Karpas-422 (cell line): ENCODE measurements at places on chromosomes 2 and 18.
A peak's percentile ranks its signal among the peaks of the same experiment; 100 is the strongest.

- DNase-seq = peak; percentile 68
Observed at GRCh38 chr18:25518716-25519053, 166.7 kb upstream of the ZNF521 start.

DNA sequence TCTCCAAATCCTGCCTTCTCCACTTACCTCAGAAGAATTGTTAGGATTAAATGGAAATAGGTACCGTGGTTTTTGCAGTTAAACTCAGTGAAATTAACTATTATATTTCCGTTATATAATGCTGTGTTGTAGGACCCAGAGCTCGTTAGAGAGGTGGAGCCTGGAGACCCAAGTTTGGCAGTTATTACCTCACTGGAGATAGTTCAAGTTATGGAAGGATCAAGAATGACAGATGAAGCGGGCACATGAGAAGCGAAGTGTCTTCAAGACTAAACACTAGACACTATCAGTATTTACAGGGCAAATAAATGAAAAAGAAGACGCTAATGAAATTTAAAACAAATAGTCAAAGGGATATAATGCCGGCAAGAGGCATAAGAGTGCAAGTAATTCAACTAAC, 866 bp downstream of the CWC22 start:
- DNase-seq = peak; percentile 46

DNA sequence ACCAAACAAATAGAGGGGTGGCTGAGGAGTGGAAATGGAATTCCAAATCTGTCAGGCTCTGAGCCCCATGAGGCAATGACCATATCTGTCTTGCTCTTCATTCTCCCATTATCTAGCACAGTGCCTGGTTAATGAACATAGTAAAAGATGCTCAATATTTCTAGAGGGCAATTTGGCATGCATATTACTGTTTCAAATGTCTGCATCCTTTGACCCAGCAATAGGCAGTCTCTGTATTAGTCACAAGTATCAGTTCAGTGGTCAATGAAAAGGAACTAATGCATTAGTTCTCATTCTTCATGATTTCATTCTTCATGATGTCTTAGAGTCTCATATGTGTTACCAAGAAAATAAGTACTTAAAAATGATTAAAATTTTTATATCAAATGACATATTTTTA, 28.4 kb upstream of the MALL start:
- no peak for DNase-seq

GRCh38 chr2:11102956-11103860, 52.1 kb upstream of the SLC66A3 start:
- DNase-seq = no peak

- DNase-seq = peak; percentile 83
Observed at GRCh38 chr2:163610817-163611556, 124.8 kb downstream of the FIGN start.

DNA sequence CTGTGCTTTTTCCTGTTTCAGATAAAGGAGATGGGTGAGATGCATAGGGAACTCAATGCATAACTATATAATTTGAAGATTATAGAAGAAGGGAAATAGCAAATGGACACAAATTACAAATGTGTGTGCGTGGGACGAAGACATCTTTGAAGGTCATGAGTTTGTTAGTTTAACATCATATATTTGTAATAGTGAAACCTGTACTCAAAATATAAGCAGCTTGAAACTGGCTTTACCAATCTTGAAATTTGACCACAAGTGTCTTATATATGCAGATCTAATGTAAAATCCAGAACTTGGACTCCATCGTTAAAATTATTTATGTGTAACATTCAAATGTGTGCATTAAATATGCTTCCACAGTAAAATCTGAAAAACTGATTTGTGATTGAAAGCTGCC, 16.4 kb upstream of the MSH2 start:
- no peak for DNase-seq

DNA sequence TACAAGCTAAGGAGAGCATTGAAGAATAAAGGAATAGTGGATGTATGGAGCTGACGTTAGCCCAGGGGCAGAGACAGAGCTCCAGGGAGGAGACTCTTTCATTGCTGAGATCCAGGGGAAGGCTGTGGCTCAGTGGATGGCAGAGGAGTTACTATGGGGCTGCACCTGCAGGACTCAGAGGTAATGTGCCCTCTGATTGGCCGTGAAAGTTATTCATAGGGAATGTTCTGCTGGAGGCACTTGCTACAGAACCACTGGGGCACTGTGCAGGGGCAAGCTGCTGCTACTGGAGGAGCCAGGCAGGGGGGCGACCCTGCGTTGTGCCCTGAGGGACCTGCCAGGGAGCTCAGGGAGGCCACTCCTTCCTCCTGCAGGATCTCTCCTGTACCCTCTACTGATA, 199.2 kb downstream of the PTPRM start:
- DNase-seq = no peak

DNA sequence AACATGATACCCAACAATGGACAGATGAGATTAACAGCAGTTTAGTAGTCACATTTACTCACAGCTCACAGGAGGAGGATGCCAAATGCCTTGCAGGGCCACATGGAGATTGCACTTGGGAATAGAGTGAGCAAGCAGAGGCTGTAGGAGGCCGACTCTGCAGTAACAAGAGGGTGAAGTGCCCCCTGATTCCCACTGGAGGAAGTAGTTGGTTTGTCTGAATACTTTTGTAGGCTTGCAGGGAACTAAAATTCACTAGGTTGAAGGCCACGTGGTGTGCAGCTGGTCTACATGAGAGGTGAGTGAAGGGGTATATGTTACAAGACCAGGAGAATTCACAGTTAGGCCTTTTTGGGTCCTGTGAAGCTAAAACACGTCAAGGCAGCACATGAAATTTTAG, 419.3 kb upstream of the TNP1 start:
- DNase-seq = no peak

- DNase-seq = no peak
Observed at GRCh38 chr2:178716394-178716793, 90.8 kb downstream of the TTN start.

DNA sequence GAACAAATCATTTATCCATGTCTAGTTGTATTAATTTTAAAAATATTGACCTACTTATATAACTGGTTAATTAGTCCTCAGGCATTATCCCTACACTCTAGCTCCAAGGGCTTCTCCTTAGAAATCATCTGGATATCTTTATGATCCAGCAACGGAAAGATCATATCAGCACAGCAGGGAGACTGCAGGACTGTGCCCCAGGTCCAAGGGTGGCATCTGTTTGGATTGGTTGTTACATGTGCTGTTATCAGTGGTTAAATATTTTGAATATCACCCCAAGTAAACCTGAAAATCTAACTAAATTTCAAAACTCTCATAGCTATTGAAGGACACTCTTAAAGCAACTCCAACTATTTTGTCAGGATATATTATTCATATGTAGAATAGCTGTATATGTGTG, 556.2 kb upstream of the ZEB2 start:
- no peak for DNase-seq

GRCh38 chr2:190094316-190094871, 31.9 kb upstream of the MSTN start:
- DNase-seq = no peak

GRCh38 chr18:41992703-41993102, 37.7 kb downstream of the PIK3C3 start:
- no peak for DNase-seq

DNA sequence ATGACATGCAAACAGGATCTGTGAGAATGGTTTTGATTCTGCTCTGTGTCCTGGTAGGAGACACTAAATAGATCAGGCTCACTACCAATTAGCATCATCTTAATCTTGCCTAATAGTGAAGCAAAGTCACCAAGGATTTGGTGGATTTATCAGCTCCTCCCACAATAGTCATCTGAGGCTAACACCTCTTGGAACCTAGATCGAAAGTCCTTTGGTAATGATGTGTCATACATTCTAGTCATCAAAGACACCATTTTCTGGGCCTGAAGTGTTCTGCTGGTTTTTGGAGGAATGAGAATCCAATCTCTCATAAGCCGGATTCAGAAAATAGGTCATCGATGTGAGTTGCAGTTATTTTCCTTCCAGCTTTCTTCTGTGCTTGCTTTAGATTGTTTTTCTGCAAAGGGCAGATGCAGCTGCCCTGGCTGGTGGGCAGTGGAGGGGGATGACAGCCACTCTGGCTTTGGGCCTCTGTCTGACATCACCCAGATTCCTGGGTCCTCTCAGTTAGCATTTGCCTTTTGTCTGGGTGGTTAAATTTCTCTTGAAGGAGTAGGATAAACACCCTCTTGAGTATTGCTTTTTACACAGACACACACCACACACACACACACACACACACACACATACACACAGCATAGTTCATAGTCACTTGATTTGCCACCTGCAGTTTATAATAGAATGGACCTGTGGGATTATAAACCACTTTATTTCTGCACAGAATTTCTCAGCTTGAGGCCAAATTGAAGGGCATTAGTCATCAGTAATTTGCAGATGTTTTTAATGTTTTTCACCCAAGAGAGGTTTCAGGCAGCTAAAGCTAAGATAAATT, at the start of gene MYO3B:
Gene MYO3B, plus strand, starts transcription at position 198 of the 832 bp plus-strand sequence. Its CDS starts 141 bp downstream, at position 339.
- peak; percentile 91 for DNase-seq

- no peak for DNase-seq
Observed at GRCh38 chr2:208360259-208361076, 46.1 kb upstream of the PTH2R start.

- no peak for DNase-seq
Observed at GRCh38 chr18:74778191-74778847, 180.6 kb downstream of the ZNF407 start.

DNA sequence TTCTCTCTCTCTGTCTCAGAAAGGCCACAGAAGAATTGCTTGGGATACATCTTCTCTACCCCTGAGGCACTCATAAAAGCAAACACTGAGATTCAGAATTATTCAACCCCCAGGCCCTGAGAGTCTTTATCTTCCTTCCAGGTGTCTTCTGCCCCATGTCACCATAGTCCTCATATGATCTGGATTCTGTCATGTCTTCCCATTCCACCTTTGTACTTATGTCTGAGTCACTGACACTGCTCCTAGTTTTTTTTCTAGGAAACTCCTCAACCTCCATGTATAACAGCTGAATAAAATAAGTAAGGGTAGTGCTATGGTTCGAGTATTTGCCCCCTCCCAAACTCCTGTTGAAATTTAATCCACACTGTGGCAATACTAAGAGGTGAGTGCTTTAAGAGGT, 11.6 kb downstream of the HIBCH start:
- no peak for DNase-seq
